ENCODE measurements at places on chromosomes 2 and 18.

- no peak for DNase-seq
Observed at GRCh38 chr18:29251681-29252080, 1074.8 kb upstream of the CDH2 start.

- DNase-seq, result no peak
Observed at GRCh38 chr2:222336442-222336841, 37.6 kb upstream of the PAX3 start.

DNA sequence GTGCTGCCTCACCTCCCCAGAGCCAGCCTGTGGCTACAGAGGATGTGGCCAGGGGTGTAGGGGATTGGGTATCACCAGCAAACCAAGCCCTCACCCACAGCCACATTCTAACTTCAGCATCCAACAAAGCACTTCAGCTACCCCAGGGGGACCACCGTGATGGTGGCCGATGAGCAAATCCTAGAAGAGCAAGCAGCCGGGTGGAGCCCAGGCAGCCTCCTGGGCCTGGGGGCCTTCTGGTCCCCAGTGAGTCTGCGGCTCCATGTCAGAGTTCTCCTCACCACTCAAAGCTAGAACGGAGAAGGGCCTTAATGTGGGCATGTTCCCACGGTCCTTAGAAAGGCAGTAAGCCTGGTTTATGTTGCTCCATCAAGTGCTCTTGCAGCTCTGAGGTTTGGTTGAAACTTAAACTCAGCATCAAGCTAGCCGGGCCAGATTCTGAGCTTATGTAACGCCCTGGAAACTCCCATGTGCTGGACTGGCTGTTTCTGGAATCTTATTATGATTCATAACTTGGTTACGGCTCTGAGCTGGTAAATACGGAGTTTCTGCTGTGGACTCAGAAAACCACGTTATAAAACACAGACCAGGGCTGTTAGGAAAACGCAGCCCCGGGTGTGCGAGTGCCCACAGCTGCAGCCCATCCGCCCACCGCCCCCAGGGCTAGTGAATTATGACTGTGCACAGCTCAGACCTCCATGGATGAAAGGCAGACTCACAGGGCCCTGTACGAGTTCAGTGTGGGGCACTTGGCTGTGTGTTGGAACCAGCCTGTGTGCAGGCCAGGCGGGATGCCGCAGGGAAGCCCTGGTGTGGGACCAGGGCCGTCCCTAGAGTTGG, 99.8 kb downstream of the SEPTIN10 start:
- no peak for DNase-seq

DNA sequence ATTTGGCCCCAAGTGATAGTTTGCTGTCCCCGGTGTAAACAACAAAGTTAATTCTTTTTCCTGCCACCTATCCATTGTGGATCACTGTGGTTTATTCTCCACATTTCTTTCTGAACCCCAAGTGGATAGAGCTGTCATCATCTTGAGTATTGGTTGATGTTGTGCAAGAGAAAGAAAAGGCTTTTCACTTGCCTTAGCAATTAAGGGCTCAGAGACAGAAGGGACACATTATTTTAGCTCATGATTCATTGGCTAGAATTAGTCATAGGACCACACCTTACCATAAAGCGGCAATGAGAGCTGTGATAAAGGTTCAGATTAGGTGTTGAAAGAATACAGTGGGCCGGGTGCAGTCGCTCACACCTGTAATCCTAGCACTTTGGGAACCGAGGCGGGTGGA, 442.1 kb upstream of the DCC start:
- no peak for DNase-seq

DNA sequence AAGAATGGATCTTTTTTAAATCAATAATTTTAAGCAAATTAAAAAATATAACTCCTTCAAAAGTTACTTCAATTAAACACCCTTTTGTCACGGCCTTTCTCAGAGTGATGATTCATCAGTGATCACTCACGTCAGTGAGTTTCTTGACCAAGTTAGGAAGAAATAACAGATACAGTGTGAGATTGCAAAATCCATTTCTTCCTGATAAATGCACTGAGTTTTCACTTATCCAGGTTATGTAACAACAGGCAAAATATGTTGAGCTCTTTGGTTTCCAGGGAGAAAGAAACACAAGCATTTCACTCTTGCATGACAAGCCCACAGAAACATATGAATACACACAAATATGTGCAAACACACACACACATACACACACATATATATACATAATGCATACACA, 195.9 kb upstream of the CYRIA start:
- DNase-seq, result no peak

Measured in stimulated activated CD8-positive, alpha-beta memory T cell treated with anti-CD3 and anti-CD28 coated beads, Interleukin-15, amount 100 ng/mL, for 24 hours (primary cell).